Ureter (tissue), 1 donor: ENCODE measurements at places on chromosomes 4 and X. TPM values are rescaled to one million over a fixed set of nuclear protein-coding genes. Genes with fewer than 3 reads are reported as not detected.

The PLP2 gene
- total RNA-seq = 141 TPM

The BMP2K gene
- total RNA-seq = 34.7 TPM

The DAPP1 gene
- total RNA-seq = 25.3 TPM

The TCEAL7 gene
- total RNA-seq = 7.9 TPM

The MMRN1 gene
- total RNA-seq = 32.3 TPM

The DNAJB14 gene
- 44.1 TPM for total RNA-seq

The DOCK11 gene
- total RNA-seq = 14.1 TPM

The PHOX2B gene
- total RNA-seq = not detected

The CSN1S1 gene
- not detected for total RNA-seq

The CSAG3 gene
- total RNA-seq = not detected

The ETDB gene
- total RNA-seq = not detected

The SORCS2 gene
- 2.8 TPM for total RNA-seq

The IL13RA1 gene
- total RNA-seq = 56.0 TPM

The ARMCX2 gene
- 57.8 TPM for total RNA-seq

The SMARCA1 gene
- 37.5 TPM for total RNA-seq

The EVC gene
- total RNA-seq = 24.1 TPM

The PGRMC2 gene
- total RNA-seq = 80.5 TPM

The PTTG2 gene
- total RNA-seq = 7.2 TPM

The ANXA3 gene
- 39.4 TPM for total RNA-seq

The GAGE12J gene
- not detected for total RNA-seq

The MAGEB1 gene
- not detected for total RNA-seq

The VEGFC gene
- total RNA-seq = 13.7 TPM

GRCh38 chrX:623599-624315, 6.8 kb upstream of the SHOX start:
- DNase-seq = peak; percentile 22

- no peak for DNase-seq
Measured at GRCh38 chrX:54116391-54116790, 66.7 kb downstream of the FAM120C start.

DNA sequence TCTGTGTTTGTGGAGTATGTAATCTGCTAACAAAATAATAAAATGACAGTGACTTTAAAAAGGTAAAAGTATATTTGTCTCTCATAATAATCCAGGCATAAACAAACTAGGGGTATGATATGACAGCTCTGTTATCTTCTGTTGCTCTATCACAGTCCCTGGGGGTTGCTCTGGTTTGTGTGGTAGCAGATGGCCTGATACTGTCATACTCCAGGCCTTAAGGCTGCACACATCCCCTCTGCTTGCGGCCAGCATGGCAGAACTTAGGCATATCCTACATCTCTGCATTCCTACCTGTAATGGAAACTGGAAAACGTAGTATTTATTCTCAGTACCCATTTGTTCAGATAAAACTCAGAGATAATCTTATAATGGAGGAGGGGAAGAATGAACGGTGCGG, 117.9 kb upstream of the HAND2 start:
- DNase-seq = no peak

GRCh38 chrX:11269006-11269405, 24.2 kb upstream of the AMELX start:
- no peak for DNase-seq

GRCh38 chr4:60463857-60464502, 736.1 kb upstream of the ADGRL3 start:
- DNase-seq = no peak

DNA sequence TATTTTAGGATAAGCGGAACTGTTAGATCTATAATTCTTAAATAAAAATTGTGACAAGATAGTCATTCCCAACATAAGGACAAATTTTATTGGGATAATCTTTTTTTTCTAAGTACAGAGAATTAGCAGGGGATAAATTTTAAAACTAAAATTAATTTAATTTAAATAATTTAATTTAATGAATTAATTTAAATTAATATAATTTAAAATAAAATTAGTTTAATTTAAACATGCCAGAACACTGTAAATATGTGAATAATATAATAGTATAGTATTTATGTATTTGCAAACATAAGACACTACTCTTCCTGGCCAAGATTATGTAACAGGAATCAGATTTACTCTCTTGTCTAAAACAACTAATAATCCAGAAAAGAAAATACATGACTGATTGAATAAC, 1055.9 kb downstream of the PDHA2 start:
- no peak for DNase-seq

DNA sequence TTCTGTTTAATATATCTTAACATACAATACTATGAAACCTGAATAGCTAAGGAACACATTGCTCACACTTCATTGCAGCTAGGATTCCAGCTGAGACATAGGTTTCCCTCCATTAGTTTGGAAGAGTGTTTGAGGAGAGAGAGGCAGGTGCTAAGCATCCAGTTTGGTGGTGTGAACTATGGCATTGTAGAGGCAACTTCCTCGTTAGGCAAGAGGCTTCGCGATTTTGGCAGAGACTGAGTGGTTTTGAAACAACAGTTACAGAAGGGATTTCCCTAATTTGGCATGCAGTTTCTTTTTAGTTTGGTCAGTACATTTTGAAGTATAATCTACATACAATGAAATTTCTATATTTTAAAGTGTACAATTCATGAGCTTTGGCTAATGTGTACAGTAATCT, 117.1 kb upstream of the BMP3 start:
- DNase-seq = no peak

- no peak for DNase-seq
Measured at GRCh38 chr4:73662709-73663546, 42.7 kb upstream of the RASSF6 start.

GRCh38 chrX:1610166-1610565, 4.7 kb upstream of the ASMT start:
- DNase-seq = no peak

- no peak for DNase-seq
Measured at GRCh38 chrX:44017676-44018075, 44.5 kb upstream of the NDP start.

DNA sequence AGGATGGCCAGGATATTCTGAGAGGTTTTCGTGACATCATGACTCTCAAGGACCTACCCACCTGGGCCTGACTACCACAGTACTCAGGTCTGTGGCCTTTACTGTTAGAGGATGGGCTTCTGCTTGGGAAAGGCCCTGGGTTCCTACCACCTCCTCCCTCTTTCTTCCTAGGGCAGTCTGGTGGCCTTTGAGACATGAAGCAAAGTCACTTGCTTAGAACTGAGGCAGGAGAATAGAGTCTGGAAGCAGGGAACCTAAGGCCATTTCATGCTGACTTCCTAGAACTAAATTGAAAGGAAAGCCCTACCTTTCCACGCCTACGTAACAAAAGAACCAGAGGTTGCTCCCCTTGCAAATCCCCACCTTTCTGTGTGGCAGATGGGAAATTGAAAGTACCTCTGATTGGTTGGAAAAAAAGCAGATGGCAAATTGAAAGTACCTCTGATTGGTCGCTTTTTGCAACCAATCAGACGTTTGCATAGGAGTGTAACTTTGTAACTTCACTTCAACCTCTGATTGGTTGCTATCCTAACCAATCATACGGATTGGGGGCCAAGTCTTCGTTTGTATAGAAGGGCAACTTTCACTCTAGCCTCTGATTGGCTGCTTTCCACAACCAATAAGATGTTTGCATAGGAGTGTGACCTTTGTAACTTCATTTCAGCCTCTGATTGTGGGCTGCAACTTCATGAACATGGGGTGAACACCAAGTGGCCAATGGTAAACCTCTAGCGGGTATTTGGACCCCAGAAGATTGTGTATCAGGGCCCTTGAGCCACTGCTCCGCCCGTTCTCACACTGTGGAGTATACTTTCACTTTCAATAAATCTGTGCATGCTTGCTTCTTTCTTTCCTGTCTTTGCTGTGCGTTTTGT, 9.9 kb upstream of the AKAP14 start:
- no peak for DNase-seq

- no peak for DNase-seq
Measured at GRCh38 chr4:508675-509638, 9.9 kb downstream of the PIGG start.

DNA sequence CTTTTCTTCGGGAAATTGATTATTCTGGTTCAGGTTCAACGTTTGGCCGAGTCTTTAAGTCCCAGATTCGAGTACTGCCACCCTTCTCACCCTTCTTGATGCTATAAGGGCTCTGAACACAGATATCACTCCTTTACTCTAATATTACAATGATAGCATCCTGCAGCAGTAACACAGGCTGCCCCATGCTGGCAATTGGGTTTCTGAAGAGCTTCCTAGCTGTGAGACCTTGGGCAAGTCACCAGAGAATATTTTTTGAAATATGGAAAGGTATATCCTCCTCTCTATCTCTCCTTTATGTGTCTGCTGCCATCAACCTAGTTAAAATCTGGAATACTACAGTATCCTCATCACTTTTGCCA, 297 bp upstream of the MTMR8 start:
- no peak for DNase-seq

- DNase-seq = no peak
Measured at GRCh38 chr4:24607334-24607733, 23.0 kb upstream of the DHX15 start.

GRCh38 chr4:23945451-23946017, 55.7 kb upstream of the PPARGC1A start:
- peak; percentile 76 for DNase-seq

- DNase-seq = no peak
Measured at GRCh38 chrX:38275615-38276014, 51.7 kb downstream of the RPGR start.

- no peak for DNase-seq
Measured at GRCh38 chr4:26762650-26763049, 98.0 kb upstream of the STIM2 start.

DNA sequence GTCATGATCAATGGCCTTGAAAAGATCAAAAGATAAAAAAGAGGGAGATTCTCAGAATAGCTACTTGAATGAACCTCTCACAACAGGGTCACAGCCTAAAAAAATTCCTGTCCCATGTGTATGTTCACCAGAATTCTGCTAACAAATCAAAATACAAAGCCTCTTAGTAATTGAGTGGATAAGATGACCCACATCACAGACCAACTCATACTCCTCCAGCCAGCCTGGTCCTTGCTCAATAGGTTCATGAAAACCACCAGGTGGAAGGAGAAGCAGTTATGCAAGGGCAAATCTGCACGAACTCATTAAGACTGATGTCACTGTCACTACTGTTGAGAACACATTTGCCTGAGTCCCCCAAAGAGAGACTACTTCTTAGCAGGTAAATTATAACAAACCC, 21.5 kb downstream of the WDFY3 start:
- DNase-seq = no peak

DNA sequence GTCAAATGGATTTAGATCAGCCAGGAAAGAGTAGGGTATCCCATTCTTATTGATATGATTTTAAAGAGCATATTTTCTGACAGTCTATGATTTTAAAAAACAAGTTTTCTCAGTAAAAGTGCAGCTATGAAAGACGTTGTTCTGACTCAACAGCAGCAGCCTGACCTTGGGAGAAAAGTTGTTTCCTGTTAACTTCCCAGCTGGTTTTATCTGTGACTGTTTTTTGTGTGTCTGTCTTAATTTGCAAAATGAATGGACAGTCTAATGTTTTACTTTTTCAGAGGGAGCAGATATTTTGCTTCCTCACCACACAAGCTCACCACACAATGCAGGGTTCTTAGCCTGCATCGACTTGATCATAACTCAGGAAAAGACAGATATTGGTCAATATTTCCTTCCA, 764 bp upstream of the MTHFD2L start:
- DNase-seq = no peak

- no peak for DNase-seq
Measured at GRCh38 chr4:32560306-32560705, 1840.1 kb downstream of the PCDH7 start.

DNA sequence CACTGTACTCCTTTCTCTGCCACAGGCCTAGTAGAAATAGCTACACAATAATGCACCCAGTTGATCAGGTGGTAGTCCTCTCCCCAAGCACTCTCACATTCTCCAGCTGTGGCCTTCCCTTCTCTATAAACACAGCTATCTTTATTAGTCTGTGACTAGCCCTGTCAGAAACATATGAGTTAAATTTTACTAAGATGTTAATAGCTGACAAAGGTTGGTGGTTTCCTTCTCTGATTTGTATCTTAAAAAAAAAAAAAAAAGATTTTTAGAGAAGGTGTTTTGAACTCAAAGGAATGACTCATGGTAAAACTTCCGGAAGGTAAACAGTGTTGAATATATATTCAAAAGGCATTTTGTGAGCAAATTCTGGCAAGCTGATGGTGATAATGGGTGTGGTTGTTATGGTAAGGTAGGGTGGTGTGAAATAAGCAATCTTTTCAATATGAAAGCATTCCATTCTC, 327.4 kb downstream of the PPP3CA start:
- DNase-seq = no peak

DNA sequence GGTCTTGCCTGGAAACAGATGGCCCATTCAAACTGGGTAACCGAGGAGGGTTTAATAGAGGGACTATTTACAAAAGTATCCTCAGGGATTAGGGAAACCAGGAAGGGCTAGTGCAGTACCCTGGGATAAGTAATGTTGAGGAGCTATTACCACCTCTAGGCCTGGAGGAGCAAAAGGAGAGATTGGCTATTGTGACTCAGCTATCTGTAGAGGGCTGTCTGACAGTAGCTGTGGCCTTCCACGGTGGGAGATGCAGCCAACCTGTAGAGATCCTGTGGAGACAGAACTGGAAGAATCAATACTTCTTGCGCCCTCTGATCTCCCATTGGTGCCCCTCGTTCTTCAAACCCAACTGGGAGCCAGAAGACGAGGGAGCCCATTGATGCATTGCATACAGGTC, 34.1 kb upstream of the RPS6KA3 start:
- DNase-seq = no peak

GRCh38 chrX:148159796-148160195, 178.7 kb downstream of the FMR1NB start:
- DNase-seq = no peak

- no peak for DNase-seq
Measured at GRCh38 chr4:13833171-13833804, 205.8 kb upstream of the BOD1L1 start.

- no peak for DNase-seq
Measured at GRCh38 chr4:97548186-97548585, 595.1 kb downstream of the STPG2 start.

DNA sequence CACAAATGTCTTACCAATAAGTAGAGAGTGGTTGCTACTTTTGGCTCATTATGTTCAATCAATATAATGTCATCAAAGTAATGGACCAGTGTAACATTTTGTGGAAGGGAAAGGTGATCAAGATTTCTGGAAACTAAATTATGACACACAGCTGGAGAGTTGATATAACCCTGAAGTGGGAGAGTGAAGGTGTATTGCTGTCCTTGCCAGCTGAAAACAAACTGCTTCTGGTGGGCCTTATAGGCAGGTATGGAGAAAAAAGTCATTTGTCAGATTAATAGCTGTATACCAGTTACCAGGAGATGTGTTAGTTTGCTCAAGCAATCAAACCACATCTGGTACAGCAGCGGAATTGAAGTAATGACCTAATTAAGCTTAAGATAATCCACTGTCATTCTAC, 17.3 kb upstream of the GUCY1B1 start:
- no peak for DNase-seq

- no peak for DNase-seq
Measured at GRCh38 chr4:53895137-53895536, 169.3 kb downstream of the CHIC2 start.

- DNase-seq = no peak
Measured at GRCh38 chr4:146329050-146329716, 114.8 kb downstream of the REELD1 start.
